ENCODE measurements at places on chromosomes 1 and 21.

DNA sequence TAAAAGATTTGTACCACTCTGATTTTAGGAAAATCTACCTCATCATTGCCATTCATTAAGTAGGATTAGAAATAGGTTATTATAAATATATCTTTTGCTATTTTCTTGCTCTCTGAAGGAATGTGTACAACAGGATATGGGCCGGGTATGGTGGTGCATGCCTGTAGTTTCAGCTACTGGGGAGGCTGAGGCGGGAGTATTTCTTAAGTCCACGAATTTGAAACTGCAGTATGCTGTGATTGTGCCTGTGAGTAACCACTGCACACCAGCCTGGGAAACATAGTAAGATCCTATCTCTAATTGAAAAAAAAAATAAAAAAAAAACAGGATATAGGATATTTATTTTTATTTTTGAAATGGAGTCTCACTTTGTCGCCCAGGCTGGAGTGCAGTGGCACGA, 50.0 kb downstream of the CLIC4 start:
- DNase-seq = no peak

DNA sequence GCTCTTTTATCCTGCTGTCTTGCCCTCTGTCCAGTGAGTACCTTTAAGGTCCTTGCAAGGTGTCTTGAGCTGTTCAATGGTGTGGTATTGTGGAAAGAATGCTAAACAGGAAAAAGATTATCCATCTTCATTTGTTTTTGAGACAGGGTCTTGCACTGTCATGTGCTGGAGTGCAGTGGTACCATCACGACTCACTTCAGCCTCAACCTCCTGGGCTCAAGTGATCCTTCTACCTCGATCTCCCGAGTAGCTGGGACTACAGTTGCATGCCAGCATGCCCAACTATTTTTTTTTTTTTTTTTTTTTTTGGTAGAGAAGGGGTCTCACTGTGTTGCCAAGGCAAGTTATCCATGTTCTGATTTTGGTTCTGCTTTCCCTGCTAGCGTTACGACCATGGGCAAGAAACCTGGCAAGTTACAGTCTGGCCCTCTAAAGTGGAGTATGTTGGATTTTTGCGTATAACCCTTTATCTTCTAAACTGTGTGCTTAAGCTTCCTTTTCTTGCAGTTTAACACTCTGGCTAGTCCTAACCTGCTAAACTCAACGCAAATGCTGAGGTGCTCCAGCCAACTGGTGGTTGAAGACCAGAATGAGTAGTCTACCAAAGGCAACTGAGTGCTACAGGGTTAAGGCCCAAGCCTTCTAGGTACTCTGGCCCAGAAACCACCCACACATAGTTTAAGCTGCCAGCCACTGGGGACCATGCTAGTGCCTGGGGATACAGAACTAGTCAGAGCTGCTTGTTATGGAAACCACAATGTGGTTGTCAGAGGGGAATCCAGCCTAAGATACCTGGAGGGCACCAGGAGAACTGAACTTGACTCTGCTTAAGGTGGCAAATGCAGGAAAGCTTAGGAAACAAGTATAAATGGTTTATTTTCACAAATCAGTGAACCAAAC, 7.9 kb downstream of the RPL11 start:
- DNase-seq = no peak

DNA sequence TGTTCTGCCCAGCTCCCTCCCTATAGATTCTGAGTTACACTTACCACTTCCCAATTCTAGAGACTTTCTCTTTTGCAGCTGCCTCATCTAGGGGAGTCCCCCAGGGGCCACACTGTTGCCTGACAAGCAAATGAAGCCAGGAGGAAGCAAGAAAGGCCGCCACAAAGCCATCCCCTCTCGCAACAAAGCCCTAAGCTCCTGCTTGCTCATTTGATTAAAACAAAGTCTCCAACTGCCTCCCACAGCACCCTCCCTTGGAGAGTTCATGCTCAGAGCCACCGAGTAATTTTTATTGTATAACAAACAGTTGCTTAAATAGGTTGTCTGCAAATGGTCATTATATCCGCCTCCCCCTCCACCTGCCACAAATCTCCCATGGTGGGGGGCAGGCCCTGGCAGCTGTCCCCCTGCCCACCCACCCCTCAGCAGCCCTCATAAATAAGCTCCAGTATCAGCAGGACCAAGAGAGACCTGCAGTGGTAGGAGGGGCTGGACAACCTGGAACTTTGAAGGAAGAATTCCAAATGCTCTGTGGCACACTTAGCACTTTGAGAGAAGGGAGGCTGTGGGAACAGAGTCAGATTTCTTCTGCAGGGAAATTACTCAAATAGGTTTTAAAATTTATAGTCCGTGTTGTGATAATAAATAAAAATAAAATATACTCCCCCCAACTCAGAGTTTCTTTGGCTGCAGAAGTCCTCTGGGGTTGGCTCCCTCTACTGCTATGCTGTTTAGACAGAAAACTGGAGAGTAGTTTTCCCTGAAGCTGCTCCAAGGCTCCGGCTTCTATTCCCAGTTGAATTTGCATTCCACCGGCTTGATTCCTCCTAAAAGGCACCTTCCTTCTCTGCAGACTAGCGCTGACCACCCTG, 237.5 kb downstream of the TTLL7 start:
- DNase-seq = no peak

DNA sequence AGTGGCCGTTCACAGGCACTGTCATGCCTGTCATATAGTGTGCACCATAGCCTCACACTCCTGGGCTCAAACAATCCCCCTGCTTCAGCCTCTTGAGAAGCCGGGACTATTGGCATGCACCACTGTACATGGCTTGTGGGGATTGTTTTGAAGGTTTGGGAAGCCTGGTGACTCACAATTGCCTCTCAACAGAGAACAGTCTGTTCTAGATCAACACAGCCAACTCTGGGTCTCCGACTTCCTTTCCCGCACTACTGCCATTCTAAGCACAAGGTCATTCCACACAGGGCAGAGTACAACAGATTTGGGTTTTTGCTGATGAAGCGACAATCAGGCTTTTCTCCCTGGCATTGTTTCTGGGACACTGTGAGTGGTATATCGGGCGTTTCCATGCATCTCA, 15.5 kb upstream of the AHCTF1 start:
- DNase-seq = no peak

DNA sequence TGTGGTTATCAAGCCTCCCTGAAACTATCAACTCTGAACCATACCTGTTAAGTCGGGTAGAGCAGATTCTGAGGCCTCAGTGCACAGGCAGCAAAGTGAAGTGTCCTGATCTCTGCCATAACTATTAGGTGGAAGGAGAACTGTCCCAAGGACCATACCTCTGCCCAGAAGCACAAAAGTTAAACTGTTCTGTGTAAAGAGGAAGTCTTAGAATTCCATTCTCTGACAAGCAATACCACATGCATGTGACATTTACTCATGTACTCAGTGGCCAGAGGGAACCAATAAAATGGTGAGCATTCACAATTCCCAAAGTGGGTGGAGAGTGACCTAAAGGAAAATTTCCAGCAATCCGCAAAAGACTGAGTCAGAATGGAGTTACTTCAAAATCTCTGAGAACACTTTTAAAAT, 61.0 kb downstream of the TOR3A start:
- no peak for DNase-seq

GRCh38 chr1:180586671-180587155, 27.9 kb downstream of the OVAAL start:
- no peak for DNase-seq

GRCh38 chr1:1879942-1880341, 10.9 kb downstream of the GNB1 start:
- no peak for DNase-seq

GRCh38 chr1:192669174-192669573, 33.2 kb downstream of the RGS13 start:
- DNase-seq = no peak

DNA sequence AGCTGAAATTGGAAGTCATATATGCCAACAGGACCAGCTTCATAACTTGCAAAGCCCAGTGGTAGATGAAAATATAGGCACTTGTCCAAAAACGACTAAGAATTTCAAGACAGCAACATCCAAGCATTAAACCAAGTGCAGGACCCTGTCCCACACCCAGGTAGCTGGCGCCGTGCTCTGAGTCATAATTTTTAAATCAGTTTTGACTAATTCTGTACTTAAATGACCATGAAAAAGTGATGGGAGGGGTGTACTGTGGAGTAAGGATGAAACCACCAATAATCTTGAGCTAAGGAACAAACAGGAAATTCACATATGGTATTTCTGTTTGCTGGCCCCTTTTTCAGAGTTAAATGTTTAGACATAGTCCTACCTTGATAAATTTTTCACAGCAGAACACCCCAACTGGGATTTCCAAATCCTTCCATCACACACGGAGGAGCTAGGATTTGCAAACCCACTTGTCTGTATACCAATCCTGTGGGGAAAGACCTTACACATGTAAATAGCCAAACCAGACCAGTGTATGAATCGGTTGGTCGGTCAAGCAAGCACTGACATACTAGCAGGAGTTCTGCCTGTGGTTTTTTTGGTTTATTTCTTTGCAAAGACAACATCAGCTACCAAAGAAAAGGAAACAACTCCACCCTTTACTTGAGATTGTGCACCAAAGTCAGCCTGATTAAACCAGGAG, 235.7 kb upstream of the RAB4A start:
- DNase-seq = no peak

GRCh38 chr1:209989525-209989924, 51.5 kb downstream of the SYT14 start:
- DNase-seq = no peak

DNA sequence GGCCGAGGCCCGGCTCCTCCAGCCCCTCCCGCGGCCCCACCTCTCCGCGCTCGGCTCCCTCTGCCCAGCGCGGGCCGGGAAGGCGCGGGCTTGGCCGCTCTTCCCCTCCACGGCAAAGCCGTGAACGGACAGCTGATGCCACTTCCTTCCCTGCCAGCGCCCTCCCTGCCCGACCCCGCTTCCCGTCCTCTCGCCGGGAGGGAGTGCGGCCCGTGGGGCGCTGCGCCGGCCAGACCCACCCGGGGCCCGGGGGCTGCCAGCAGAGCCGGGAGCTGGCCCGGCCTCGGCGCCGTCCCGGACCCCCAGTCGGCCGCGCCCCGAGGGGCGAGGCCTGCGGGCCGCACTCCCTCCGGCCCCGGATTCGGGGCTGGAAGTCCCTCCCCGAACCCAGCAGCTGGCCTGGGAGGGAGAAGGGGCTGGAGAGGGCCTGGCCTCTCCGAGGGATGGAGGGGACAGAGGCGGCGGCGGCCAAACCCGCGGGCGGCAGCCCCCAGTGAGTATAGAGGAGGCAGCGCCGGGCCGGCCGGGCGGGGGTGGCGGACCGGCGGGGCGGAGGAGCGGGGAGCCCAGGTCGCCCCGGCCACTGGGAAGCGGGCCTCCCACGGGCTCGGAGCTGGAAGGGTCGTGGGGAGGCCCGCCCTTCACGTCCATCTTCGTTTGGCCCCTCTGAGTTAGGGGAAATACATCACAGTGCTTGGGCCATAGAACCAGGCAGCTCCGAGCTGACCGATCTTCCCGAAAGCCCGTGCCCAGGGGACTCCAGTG, at the start of gene KIAA1614:
Gene KIAA1614, plus strand, starts transcription at position 97 of the 765 bp plus-strand sequence. Its CDS starts 347 bp downstream, at position 444.
- DNase-seq = no peak

DNA sequence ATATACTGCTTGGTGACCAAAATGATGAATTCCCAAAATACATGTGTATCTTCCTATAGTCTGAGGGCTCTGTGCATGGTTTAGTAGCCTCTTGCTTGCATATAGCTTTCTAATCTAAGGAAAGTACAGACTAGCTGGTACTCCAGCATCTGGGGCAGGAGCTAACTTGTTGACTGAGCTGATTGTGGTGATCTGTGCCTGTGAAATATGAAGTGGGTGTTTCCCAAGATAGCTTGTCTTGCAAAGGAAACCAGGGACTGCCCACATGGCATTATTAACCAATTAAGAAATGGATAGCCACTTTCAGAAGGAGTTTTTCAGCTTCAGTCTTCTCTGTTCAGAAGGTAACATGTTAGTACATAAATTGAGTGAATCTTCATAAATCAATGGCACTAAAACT, 219.8 kb downstream of the NEGR1 start:
- DNase-seq = no peak

GRCh38 chr1:232547938-232548484, 81.9 kb downstream of the SIPA1L2 start:
- DNase-seq = no peak

- DNase-seq = no peak
Observed at GRCh38 chr1:236091933-236092318, 27.0 kb upstream of the NID1 start.

GRCh38 chr1:247385283-247385682, 30.7 kb upstream of the NLRP3 start:
- DNase-seq = no peak

DNA sequence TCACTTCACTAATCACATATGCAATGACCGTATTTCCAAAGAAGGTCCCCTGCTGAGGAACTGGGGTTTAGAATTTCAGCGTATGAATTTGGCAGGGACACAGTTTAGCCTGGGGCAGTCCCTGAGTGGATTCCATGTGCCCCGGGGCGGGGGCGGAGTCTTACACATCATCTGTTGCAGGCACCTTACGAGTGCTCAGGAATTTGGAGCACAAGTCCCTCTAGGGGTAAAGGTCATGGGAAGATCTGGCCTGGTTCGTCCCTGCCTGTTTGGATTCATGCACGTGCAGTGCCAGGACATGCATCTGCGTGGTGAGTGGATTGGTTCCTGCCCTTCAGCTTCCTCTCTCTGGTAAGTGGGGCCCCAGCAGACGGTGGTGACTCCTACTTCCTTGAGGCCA, 208.3 kb upstream of the C1orf174 start:
- DNase-seq = no peak

- DNase-seq = no peak
Observed at GRCh38 chr1:162236201-162236600, 140.5 kb downstream of the SPATA46 start.

DNA sequence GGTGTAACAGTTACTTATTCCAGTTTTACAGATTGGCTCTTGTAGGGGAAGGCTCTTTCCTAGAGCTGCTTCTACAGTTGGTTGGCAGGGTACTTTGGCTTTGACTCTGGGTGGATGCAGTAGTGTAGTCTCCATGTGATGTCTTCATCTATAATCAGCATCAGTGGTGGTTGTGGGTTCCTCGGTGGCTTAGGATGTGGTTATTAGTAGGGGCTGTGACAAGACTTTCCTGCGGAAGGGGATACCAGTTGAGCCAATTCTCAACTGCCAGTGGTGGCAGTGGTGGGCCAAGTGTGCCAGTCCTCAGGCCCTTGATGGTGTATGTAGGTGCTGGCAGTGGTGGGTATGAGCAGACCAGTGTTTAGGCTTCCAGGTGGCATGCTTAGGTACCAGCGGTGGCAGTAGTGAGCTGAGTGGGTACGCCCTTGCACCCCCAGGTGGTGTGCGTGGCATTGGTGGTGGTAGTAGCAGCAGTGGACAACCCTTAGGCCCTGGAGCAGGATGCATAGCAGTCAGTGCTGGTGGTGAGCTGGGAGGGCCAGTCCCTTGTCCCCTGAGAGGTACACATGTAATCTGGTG, 27.2 kb upstream of the KLF18 start:
- DNase-seq = no peak

- DNase-seq = no peak
Observed at GRCh38 chr1:75984781-75985180, 52.6 kb upstream of the ASB17 start.

DNA sequence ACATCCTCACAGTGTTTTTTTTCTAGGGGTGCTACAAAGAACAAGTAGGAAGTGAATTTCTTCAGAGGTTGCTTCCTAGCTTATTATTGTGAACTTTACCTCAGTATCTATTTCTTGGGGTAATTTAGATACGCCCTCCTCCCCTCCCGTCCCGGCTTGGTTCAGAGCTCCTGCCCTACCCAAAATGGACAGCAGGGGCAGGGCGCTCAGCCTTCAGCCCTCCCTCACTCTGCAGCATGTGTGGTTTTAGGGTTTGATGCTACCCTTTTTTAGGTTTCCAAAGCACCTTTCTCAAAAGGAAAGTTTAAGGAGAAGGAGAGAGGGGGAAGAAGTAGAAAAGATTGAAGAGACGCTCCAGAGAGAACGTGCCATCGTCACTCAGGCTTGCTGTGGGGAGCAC, 16.9 kb upstream of the POGK start:
- DNase-seq = no peak

- no peak for DNase-seq
Observed at GRCh38 chr1:59819566-59820438, 5.1 kb downstream of the HOOK1 start.
